Endothelial cell of umbilical vein (primary cell): ENCODE measurements at places on chromosomes 5 and 9. TPM values are rescaled to one million over a fixed set of nuclear protein-coding genes. Genes with fewer than 3 reads are reported as not detected.

DNA sequence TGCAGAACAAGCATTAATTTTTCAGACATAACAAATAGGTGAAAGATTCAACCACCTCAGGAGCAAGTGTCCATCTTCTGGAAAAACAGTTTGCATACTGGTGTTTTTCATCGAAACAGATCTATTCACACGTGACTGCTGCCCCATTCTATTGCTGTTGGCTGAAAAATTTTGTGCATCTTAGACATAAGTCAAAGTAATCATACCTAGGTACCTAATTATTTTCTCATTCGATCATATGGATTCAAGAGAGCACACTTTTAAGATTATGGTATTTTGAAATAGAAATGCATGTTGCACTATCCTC is 72.9 kb upstream of the CDH6 start:
- H3K27ac ChIP-seq = no peak overlapping the region
- H3K4me3 ChIP-seq = no peak overlapping the region
- H3K27me3 ChIP-seq = no peaks in the 10 kb centered on the region
- H3K4me1 ChIP-seq = no peaks in the 10 kb centered on the region
- DNase-seq = no peak
- no peaks in the 10 kb centered on the region for H3K36me3 ChIP-seq

Gene SEPTIN8
- 45.3 and 56.6 TPM in 2 replicates for polyA plus RNA-seq

DNA sequence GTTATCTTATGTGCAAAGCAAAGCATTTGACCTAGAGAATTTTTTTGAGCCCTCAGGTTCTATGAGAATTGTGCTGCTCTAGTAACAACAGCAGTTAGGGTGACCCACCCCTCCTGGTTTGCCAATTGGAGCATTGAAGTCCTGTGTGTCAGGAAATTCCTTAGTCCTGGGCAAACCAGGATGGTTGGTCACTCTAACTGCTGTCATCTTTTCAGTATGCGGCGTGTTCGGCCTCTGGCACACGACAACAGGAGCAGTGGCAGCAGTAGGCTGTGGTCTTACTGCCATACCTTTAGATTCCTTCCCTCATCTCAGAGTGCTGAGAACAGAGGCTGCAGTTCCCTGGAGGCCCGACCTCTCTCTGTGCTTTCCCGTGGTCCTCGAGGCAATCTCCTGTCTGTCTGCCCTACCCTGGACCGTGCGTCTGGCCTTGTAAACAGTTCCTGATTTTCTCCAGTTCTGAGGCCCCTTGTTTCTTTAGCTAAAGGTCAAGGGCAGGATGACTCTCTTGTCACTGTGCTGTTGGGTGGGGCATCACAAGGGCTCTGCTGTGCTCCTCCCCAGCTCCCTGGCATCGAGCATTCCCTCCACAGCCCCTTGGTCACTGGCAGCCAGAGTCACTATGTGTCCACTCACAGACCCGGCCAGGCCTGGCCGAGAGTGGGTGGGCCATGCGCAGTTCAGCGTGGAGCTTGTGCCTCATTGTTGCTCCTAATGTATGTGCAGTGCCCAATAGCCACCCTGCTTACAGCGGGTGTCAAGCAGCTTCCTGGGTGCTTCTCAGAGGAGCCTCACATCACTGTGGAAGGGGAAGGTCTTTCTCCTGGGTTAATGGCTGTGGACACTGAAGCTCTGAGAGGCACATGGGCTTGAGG is 18.5 kb upstream of the COL15A1 start:
- no peak for DNase-seq
- H3K4me1 ChIP-seq = no peaks in the 10 kb centered on the region
- peaks cover 2% of the 10 kb centered on the region for H3K27me3 ChIP-seq
- no peak overlapping the region for H3K27ac ChIP-seq
- no peak overlapping the region for H3K4me3 ChIP-seq
- H3K36me3 ChIP-seq = no peaks in the 10 kb centered on the region

GRCh38 chr9:112310826-112311225 is 22.6 kb downstream of the PTBP3 start:
- DNase-seq = no peak
- no peak overlapping the region for H3K27ac ChIP-seq

GRCh38 chr5:16740066-16740810 is 123.4 kb upstream of the RETREG1 start:
- DNase-seq = no peak
- peaks cover 3% of the 10 kb centered on the region for H3K36me3 ChIP-seq
- H3K4me1 ChIP-seq = peaks cover 38% of the 10 kb centered on the region
- H3K27me3 ChIP-seq = no peaks in the 10 kb centered on the region

DNA sequence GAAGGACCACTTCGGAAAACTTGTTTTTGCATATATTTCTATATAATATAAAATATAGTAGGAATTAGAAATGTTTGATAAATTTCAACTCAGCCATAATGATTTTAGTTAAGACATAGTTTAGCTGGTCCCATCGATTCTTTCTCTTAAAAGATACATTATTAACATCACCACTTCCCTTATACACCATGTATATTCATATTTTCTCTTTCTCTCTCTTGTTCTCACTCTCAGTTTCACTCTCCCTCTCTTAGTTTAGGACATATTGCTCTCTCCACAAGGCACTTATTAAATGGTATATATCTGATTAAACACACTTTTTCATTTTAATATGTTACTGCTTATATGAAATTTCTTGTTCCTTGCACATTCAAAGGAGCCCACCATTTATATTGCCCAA is 90.1 kb upstream of the RASEF start:
- no peak overlapping the region for H3K4me3 ChIP-seq
- H3K27ac ChIP-seq = no peak overlapping the region
- H3K4me1 ChIP-seq = no peaks in the 10 kb centered on the region
- H3K36me3 ChIP-seq = no peaks in the 10 kb centered on the region
- H3K27me3 ChIP-seq = no peaks in the 10 kb centered on the region

DNA sequence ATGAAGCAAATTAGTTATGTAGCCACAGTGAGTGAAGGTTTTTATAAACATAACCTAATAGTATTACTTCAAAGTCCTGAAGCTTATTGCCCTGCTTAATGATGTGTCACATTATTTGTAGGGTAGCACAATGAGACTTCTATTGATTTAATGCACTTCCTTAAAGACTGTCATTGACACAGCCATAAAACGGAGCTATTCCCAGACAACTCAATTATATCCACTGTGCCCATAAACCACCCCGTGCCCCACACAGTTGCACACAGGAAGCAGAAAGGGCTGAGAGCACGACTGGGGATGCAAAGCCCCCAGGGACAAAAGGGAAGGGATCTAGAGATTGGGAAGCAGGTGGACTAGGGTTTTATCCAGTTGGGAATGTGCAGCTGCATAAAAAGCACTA is 37.0 kb downstream of the TRIM32 start:
- H3K4me3 ChIP-seq = no peak overlapping the region
- H3K4me1 ChIP-seq = no peaks in the 10 kb centered on the region
- H3K36me3 ChIP-seq = no peaks in the 10 kb centered on the region
- H3K27me3 ChIP-seq = no peaks in the 10 kb centered on the region

- H3K4me3 ChIP-seq = no peak overlapping the region
- no peaks in the 10 kb centered on the region for H3K36me3 ChIP-seq
- no peaks in the 10 kb centered on the region for H3K4me1 ChIP-seq
- no peaks in the 10 kb centered on the region for H3K27me3 ChIP-seq
- DNase-seq = no peak
Measured at GRCh38 chr5:164577742-164578141, 1072.3 kb downstream of the MAT2B start.

DNA sequence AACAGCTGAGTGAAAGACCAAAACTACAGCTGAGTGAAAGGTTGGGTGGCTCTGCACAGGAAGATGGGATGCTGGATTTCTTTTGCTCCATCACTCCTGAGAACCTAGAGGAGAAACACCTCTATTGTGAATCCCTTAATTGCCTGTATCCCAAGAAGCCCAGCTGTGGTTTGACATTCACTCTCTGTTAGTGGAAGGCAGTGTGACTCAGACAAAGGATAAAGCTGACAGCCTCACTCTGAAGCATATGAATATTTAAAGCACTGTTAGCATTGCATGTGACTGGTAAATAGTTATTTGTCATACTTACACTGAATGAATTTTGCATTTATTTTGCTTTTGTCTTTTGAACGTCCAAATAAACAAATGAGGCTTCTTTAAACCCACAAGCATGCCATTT is 367.1 kb upstream of the RIOK2 start:
- no peaks in the 10 kb centered on the region for H3K27me3 ChIP-seq
- no peak overlapping the region for H3K4me3 ChIP-seq
- DNase-seq = peak; percentile 48
- H3K27ac ChIP-seq = no peak overlapping the region

Gene PHF2
- 8.8 and 9.8 TPM in 2 replicates for polyA plus RNA-seq

DNA sequence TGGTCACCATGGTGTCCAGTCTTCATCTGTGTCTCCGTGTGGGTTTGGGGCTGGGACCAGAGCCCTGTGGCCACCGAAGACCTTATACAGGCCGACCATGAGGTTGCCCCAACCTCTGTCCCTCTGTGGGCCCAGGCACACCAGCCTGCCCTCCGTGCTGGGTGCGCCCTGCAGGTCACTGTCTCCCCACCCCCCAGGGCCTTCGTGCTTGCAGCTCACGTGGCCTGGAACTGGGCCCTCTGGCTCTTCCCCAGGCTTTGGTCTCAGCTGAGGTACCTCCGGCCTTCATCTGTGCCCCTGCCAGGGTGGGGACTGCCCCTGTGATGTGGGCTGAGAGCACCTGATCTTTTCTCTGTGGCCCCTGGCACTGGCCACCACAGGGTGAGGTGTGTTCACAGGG is 92.1 kb downstream of the RXRA start:
- no peaks in the 10 kb centered on the region for H3K27me3 ChIP-seq
- no peak overlapping the region for H3K27ac ChIP-seq
- no peak overlapping the region for H3K4me3 ChIP-seq

- no peaks in the 10 kb centered on the region for H3K27me3 ChIP-seq
- no peak overlapping the region for H3K4me3 ChIP-seq
- no peak overlapping the region for H3K27ac ChIP-seq
- no peaks in the 10 kb centered on the region for H3K36me3 ChIP-seq
Measured at GRCh38 chr9:114308361-114308950, 14.4 kb upstream of the ORM1 start.

DNA sequence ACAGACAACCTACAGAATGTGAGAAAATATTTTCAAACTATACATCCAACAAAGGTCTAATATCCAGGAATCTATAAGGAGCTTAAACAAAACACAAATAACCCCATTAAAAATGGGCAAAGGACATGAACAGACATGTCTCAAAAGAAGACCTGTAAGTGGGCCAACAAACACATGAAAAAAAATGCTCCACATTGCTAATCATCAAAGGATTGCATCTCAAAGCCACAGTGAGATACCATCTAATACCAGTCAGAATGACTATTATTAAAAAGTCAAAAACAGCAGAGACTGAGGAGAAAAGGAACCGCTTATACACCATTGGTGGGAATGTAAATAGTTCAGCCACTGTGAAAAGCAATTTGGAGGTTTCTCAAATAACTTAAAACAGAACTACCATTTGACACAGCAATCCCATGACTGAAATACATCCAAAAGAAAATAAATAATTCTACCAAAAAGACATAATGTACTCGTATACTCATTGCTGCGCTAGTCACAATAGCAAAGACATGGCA is 39.1 kb upstream of the C5orf63 start:
- DNase-seq = no peak
- H3K27ac ChIP-seq = no peak overlapping the region
- H3K27me3 ChIP-seq = peaks cover 14% of the 10 kb centered on the region
- no peaks in the 10 kb centered on the region for H3K36me3 ChIP-seq
- H3K4me3 ChIP-seq = no peak overlapping the region

DNA sequence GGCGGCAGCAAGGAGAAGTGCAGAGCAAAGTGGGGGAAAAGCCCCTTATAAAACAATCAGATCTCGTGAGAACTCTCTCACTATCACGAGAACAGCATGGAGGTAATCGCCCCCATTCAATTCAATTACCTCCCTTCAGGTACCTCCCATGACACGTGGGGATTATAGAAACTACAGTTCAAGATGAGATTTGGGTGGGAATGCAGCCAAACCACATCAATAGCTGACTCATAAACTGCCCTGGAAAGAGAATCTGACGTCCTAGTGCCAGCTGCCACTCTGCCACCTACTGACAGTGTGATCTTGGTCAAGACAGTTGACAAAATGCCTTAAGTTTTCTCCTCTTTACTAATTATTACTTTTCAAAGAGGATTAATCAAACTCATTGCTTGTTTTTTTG is 128.3 kb downstream of the GPBP1 start:
- no peak overlapping the region for H3K27ac ChIP-seq
- H3K36me3 ChIP-seq = no peaks in the 10 kb centered on the region
- H3K4me3 ChIP-seq = no peak overlapping the region
